ENCODE measurements at places on chromosomes 1 and 21. TPM values are rescaled to one million over a fixed set of nuclear protein-coding genes. Genes with fewer than 3 reads are reported as not detected.
A peak's percentile ranks its signal among the peaks of the same experiment; 100 is the strongest.

Gene NBPF9
- total RNA-seq, result 14.1 TPM

Gene HSD11B1
- total RNA-seq, result 2.4 TPM

Gene TNFRSF4
- total RNA-seq, result 1.3 TPM

Gene PADI2
- total RNA-seq, result 0.58 TPM

Gene EDN2
- total RNA-seq, result 3.7 TPM

Gene TNFSF4
- total RNA-seq, result 1.5 TPM

Gene AQP10
- not detected for total RNA-seq

Gene MTARC1
- 5.1 TPM for total RNA-seq

Gene ADORA1
- not detected for total RNA-seq

DNA sequence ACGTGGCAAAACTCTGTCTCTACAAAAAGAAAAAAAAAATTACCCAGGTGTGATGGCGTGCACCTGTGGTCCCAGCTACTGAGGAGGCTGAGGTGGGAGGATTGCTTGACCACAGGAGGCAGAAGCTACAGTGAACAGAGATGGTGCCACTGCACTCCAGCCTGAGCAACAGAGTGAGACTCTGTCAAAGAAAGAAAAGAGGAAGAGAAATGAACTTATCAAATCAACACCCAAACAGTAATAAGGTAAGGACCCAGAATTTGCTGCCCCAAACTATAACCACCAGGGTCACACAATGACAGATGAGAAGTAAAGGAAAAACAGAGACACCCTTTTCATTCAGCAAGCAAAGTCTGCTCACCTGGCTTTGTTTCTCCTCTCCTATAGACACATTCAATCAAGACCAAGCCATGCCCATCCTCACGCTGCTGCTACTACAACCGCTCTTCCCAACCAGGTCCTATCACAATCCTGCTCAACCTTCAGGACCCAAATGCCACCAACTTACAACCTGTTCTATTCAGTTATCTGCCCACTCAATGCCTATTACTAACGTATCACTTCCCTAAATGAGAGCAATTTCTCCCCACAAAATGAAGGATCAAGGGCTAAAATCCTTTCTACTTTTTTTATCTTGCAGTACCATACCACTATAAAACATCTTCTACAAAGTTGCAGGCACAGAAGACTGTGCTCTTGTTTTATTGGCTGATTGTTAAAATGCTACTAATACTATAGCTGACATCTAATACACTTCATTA lies 183.5 kb downstream of the RERE start:
- no peak for DNase-seq

DNA sequence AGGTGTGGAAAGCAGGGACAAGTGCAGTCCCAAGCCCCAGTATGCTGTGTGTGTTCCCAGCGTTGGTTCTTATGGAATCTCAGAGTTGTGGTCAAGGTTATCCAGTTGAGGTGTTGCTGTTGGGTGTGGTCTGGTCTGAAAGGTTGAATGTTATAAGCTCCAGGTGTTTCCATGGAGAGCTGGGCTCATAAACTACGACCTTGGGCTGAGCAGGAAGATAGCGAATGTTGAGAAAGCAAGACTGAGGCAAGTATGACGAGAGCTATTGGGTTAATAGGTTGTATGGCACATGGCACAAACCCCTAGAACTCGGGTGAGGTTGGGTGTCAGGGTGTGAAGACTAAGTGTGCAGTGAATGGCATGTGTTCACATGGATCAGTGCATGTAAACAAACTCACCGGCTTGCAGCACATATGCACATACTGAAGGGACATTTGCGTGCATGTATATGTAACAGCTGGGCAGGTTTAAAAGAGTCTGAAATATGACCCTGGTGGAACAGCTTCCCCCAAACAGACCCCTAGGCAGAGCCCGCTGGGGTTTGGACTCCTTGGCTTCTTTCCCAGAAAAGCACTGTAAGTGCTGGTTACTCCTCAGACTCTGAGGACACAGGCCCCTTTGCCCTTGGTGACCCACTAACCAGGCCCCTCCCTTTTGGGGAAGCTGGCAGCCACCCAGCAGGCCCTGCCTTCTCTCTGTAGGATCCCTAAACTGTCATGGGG lies 117.5 kb downstream of the NAV1 start:
- DNase-seq, result no peak

GRCh38 chr1:67753776-67754525 lies 69.0 kb downstream of the GADD45A start:
- DNase-seq, result no peak

DNA sequence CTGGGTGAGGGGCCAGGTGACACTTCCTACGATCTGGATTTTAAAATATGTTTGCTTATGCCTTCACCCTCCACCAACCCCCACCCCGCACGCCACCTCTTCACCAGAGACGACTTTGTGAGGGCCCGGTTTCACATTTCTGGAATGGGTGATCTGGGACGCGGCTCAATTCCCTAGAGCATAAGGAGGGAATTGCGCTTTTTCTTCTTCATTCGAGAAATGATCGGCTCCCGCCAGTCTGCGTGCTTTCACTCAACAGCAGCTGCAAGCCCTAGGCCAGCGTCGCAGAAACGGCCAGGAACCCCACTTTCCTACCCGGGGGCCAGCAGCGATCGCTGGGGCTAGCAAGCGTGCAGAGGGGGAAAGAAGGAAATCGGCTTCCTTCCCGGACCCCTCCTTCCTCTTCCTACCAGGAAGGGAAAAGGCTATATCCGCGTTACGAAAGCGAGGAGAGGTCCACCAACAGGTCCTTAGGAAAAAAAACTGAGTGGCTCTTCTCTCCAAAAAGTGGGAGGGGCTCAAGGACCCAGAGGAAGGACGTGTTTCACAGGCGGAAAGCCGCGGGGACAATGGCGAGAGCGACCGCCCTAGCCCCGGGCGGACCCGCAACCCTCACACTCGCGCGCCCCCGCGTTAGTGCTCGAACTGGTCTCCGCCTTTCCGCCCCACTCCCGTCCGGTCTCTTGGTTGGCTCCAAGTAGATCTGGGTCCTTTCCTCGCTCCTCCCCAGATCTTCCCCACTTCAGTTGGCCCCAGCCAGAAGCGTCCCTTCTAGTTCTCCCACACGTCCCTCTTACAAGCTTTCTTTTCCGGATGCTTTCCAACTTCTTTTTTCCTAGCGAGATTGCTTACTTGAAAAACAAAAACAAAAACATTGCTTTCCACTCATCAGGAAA lies 1.1 kb upstream of the ADAMTS1 start:
- DNase-seq, result peak; percentile 92

DNA sequence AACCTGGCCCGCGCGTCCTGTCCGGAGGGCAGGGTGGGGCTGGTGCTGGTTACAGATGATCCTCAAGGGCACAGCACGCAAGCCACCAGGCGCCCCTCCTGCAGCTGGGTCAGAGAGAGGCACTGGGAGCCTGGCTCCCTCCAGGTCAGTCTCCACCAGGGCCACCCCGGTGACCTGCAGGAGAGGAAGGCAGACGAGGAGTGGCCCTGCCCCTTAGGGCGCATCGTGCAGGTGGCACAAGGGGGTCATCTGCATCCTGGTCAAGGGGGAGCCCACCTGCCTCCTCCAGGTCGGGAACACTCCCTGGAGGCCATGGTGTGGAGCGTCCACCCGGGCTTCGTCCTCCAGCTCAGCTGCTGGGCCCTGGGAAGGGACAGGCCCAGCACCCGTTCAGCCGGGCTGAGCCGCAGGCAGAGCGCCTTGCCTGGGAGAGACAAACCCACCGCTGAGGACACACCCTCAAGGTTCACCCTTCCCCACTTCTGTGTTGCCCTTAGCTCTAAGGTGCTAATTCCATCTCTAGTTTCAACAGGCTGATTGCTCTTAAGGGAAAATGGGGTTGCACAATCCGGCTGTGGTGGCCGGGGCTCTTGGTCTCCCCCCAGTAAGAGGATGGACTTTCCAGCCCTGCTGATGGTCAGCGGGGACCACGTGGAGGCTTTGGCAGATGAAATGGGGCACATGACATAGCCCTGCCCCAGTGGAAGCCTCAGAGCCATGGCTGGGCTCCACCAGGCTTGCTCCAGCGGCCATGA lies 63.2 kb downstream of the SIK1 start:
- DNase-seq, result no peak

DNA sequence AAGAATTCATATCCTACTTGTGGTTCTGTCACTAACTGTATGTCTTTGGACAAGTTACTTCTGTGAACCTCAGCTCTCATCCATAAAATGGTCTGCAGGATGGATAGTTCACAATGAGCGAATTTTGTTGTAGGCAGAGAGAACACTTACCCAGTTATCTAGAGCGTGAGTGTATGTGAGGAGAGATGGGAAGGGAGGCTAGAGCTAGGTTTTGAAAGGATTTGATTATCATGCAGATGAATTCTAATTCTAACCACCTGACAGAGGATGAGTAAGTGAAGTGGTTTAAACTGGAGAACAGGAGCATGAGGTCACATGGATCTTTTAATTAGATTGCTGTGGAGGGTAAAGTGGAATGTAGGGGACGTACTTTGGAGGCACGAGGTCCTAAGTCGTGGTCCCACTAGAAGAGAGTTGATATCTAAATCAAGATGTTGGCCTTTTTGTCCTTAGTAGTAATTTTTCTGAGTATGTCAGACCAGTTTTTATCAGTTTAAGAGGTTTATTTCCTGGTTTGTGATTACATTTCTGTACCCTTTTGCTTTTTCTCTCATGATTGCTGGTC lies 5.0 kb downstream of the SUCO start:
- no peak for DNase-seq

DNA sequence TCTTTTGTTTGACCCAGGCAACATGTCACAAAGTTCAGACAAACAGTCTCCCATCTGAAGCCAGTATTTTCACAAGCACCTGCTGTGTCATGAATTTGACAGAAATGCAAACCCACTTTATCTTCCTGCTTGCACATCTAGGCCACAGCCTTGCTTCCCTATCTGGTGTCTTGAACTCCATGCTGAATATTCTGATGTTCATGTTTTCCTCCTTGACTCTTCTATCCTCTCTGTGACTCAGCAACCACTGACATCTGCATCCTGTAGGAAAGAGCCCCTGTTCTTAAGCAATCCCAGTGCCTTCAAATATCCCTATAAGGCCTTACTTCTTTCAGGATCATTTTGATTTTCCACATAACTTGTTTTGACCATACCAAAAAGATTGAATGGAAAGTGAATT lies 6.5 kb downstream of the CD55 start:
- DNase-seq, result no peak

DNA sequence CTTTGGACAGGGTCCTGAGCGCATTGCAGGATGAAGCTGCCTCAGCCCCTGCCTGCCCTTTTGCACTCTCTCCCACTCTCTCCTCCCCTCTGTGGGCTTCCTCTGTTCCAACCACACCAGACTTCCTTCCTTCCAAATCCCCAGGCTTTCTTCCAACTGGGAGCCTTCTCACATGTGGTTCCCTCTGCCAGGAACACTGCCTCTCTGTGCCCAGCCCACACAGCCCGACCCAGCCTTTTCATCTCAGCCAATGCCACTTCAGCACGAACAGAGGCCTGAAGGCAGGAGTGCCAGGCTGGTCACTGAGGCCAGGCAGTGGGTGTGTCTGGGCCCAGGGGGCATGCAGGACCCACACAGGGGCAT lies 5.9 kb downstream of the SELENON start:
- no peak for DNase-seq

DNA sequence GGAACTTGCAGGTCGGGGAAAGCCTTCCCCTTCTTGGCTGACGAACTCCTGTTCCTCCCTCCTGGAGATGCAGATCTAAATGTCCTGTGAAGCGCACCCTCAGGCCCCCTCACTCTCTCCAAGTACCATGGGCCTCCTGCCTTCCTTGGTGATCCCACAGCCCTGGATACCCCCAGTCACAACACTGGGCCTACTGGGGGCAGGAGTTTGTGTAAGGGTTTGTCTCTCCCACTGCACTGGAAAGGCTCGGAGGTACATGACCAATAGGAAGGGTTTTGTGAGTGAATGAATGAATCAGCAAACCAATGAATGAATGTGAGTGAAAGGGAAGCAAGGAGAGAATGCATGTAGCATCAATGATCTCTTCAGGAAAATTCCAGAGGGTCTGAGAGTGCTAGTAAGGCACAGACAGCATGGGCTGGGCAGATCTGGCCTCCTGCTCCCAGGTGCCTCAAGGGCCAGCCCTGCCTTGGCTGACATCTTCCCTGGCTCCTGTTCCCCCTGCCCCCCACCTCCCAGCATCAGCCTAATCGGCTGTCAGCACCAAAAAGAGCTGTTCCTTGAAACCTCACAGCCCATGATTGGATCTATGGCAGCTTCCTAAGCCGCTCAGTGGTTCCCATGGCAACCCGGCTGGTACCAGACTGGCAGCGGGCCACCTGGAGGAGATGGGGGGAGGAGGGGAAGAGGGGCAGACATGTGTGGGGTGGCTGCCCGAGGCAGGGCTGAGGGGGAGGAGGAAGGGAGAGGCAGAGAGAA lies 95.8 kb downstream of the VWA5B1 start:
- DNase-seq, result no peak

GRCh38 chr1:46643368-46643775 lies 24.8 kb downstream of the ATPAF1 start:
- DNase-seq, result no peak

DNA sequence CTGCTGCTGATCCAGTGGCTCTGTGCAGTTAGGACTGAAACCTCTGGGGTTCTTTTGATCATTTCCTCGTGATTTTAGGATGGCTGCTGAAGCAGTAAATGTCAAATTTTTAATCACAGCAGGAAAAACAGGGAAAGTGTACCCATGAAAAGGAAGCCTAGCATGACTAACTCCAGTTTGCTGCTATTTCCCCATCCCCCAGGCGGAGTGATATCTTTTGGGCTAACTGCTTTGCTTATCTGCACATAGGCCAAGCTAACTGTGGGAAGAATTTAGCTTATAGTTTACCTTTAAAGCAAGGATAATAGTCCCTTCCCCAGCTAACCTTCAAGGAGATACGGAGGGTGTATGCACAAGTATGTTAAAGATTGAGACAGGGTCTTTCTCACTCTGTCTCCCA lies 149.8 kb upstream of the TNR start:
- DNase-seq, result no peak

- DNase-seq, result no peak
Observed at GRCh38 chr1:226676381-226676780, 62.7 kb downstream of the ITPKB start.

- no peak for DNase-seq
Observed at GRCh38 chr1:220484135-220484534, 43.8 kb upstream of the MARK1 start.

DNA sequence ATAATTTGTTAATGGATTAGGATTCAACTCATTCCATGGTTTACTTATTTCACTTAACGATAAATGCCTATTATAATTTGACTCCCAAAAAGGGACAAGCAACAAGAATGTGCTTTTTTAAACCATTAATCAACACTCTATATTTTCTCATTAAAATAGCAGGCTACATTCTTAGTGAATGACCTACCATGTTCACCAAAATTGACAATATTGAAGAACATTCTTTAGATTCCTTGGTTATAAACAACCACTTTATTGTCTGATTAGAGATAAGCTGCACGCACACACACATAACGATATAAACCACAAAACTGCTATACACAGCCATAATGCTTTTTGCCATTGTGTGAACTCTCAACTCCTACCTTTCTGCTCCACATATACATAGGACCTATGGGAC lies 75.4 kb upstream of the LRRC7 start:
- DNase-seq, result no peak
